Kidney (tissue), 22 donors: ENCODE measurements at places on chromosomes 5 and 9. TPM values are rescaled to one million over a fixed set of nuclear protein-coding genes. Genes with fewer than 3 reads are reported as not detected.

Gene C9
- total RNA-seq = 4.5 TPM

Gene CNTNAP3
- total RNA-seq = 7.1 TPM

Gene GPX3
- 1,327 TPM for total RNA-seq

Gene LAMC3
- total RNA-seq = 13.8 TPM

Gene OR4F3
- total RNA-seq = not detected

Gene DMRT3
- total RNA-seq = not detected

Gene PCSK1
- total RNA-seq = 1.0 TPM

Gene PFN3
- total RNA-seq = not detected

Gene IFNA10
- not detected for total RNA-seq

Gene TRAF1
- total RNA-seq = 10.9 TPM

Gene QRFP
- not detected for total RNA-seq

Gene FYB1
- 53.7 TPM for total RNA-seq

Gene FREM1
- 8.3 TPM for total RNA-seq

Gene GDF9
- 0.88 TPM for total RNA-seq

DNA sequence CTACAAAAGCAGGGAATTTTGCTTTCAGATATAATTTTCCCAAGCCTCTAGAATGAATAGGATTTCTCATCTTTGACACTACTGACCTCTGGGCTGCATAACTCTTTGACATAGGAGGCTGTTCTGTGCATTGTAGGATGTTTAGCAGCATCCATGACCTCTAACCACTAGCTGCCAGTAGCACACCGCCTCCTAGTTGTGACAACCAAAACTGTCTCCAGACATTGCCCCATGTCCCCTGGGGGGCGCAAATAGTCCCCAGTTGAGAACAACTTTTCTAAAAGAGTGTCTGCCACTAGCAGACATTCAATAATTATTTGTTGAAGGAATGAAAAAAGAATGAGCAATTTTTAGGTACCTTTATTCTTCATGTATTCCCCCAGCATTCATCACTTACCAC, 51.8 kb downstream of the POU4F3 start:
- no peak for DNase-seq

GRCh38 chr9:14365670-14366069, 51.7 kb upstream of the NFIB start:
- no peak for DNase-seq

DNA sequence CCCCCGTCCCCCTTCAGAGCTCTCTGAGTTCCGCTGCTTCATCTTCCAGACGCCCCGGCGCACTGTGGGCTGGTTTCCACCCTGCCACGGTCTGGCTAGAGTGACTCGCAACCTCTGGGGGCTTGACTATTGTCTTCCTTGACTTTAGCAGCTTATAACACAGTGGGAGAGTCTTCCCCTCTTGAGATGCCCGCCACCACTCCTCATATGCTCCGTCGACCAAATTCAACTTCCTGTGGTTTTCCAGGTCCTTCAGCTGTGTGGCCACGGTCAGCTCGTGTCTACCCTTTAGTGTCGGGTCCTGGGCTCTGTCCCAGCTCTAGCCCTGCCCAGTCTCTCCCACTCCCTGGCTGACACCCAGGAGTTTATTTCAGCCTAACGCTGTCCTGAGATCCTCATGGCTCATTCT, 28.2 kb upstream of the NCS1 start:
- DNase-seq = no peak

- no peak for DNase-seq
Measured at GRCh38 chr5:91910655-91911054, 527.5 kb upstream of the ARRDC3 start.

DNA sequence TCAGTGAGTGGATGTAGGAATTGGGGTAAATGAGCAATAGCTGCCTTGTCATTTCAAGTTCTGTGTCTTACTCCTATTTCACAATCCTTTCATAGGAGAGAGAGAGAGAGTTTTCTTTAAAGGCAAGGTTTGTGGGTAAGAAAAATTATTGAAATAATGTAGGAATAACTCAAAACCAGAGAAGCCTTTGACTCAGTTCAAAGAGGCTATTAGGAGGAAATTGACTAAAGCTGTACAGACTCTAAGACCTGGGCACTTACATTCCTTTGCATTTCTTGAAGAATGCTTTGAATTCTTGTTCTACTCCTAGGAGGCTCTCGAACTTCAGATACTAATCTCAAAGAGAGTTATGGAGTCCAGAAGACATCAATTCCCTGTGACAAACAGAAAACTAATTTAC, 257.1 kb downstream of the FBXL7 start:
- no peak for DNase-seq

DNA sequence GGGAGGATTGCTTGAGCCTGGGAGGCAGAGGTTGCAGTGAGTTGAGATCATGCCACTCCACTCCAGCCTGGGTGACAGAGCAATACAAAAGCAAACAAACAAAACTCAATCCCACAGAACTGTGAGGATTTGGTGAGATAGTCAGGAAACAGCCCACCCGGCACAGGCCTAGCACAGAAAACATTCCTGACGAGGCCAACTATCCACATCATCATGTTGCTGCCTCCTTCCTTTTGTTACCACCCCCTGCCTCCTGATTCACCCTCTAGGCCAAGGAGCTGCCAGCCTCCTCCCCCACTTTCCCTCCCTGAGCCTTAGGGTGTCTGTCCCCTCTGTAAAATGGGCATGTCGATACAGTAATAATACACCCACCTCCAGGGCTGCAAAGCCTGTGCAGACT, 39.0 kb downstream of the STK10 start:
- no peak for DNase-seq

- DNase-seq = no peak
Measured at GRCh38 chr5:133697536-133698258, 85.4 kb upstream of the FSTL4 start.

GRCh38 chr5:35575578-35575977, 42.1 kb upstream of the SPEF2 start:
- no peak for DNase-seq

GRCh38 chr9:134605351-134605965, 36.1 kb upstream of the COL5A1 start:
- DNase-seq = no peak

GRCh38 chr5:134577796-134578577, 52.5 kb downstream of the JADE2 start:
- peak; percentile 88 for DNase-seq

- DNase-seq = no peak
Measured at GRCh38 chr5:176653401-176654385, 6.4 kb downstream of the TSPAN17 start.

- no peak for DNase-seq
Measured at GRCh38 chr5:149383399-149383798, 4.3 kb upstream of the IL17B start.

GRCh38 chr5:134524826-134525682, at the start of gene JADE2:
Gene JADE2, plus strand, starts transcription at chr5:134525670. Its CDS starts 10,188 bp downstream, at chr5:134535858.
- peak; percentile 85 for DNase-seq

DNA sequence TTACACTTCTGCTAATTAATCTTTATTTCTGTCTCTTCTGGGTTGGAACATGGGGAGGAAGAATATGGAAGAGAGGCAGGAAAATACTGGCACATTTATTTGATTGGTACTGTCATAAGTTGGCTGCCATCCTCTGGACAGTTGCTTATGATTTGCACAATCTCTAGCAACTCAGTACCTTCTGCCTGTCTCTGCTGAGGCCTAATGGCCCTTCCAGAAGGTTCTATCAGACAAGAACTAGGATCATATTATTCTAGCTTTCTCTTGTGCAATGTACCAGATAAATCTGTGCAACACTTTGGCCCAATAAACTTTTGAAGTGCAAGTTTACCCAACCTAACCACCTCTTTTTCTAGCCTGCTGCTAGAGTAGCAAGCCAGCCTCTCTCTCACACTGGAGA, 335.0 kb downstream of the ARRDC3 start:
- no peak for DNase-seq

GRCh38 chr9:94805585-94805984, 79.1 kb downstream of the AOPEP start:
- peak; percentile 67 for DNase-seq

GRCh38 chr5:77645158-77645994, 6.9 kb upstream of the OTP start:
- DNase-seq = peak; percentile 58

- peak; percentile 62 for DNase-seq
Measured at GRCh38 chr9:22813529-22813928, 366.9 kb downstream of the DMRTA1 start.

DNA sequence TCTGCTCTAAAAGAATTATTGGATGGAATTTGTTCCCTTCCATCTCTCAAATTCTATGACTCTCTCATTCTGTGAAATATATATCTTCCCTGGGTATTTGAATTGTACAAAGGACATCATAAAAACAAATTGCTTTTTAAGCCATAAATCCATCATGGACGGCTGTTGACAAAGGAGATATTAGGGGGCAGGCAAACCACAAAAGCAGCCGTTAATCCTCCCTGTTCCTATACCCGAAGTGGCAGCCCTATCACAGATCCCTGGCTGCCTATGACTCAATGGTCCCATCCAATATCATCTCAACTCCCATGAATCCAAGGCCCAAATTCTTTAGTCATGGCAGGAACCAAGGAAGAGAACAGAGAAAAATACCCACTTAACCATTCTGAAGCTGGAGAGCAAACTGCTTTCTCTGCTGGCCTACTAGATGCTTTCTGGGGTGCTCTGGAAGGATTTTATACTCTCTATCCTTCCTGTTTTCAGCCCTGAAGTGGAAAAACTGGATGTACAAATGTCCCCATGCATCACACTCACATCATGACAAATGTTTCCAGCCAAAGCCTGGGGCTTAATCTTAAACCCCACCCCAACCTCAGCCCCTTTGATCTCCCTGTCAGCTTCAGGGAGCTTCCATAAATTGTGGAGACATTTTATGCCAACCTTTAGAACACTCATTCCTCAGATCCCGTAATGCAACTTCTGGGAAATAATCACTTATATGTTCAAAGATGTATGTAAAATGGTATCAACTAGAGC, 59.5 kb downstream of the FAM114A2 start:
- DNase-seq = no peak

- no peak for DNase-seq
Measured at GRCh38 chr9:3007326-3007725, 163.4 kb upstream of the PUM3 start.

- DNase-seq = no peak
Measured at GRCh38 chr5:15524712-15525111, 24.7 kb downstream of the FBXL7 start.
